ENCODE measurements at places on chromosomes 16 and 17.

GRCh38 chr17:1916316-1916715 is 86.5 kb downstream of the RPA1 start:
- no peak overlapping the region for H3K4me3 ChIP-seq
- DNase-seq, result no peak
- peaks cover 46% of the 10 kb centered on the region for H3K27me3 ChIP-seq

GRCh38 chr16:47424846-47425245 is 36.0 kb downstream of the ITFG1 start:
- H3K27me3 ChIP-seq, result no peaks in the 10 kb centered on the region
- H3K36me3 ChIP-seq, result peaks cover 12% of the 10 kb centered on the region
- no peak overlapping the region for H3K4me3 ChIP-seq

DNA sequence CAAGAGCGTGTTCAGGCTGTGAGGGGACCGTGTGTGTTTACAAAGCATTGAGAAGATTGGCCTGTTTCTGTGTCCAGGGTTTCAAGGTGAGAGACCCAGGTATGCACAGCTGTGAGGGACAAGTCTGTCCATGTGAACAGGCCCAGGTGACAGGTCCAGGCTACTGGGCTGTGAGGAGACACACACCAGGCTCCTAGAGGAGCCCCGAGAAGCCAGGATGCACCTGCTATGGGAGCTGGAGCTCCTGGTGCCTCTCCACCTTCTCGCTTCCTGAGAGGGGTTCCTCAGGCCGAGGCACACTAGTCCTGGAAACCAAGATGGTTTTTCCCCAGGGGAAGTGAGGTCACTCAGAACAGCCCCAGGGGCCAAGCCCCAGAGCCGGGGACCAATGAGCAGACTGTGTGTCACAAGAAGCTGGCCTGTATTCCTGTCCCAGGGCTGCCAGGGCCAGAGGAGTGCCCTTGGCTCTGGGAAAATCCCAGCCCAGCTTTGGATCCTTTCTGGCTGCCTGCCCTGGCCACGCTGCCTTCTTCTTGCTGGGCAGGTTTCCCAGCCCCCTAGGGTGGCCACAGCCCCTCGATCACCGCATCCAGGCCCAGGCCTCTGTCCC is 153.4 kb upstream of the PLCG2 start:
- peaks cover 17% of the 10 kb centered on the region for H3K36me3 ChIP-seq
- no peaks in the 10 kb centered on the region for H3K27me3 ChIP-seq
- no peak overlapping the region for H3K4me3 ChIP-seq
- peaks cover 21% of the 10 kb centered on the region for H3K4me1 ChIP-seq
- no peak overlapping the region for H3K27ac ChIP-seq
- DNase-seq, result no peak

- no peak for DNase-seq
- H3K27ac ChIP-seq, result no peak overlapping the region
- no peaks in the 10 kb centered on the region for H3K36me3 ChIP-seq
These were observed 28.3 kb upstream of the HOXB13 start for GRCh38 chr17:48756830-48757251.

GRCh38 chr17:73027130-73027741 is 65.3 kb downstream of the SLC39A11 start:
- no peaks in the 10 kb centered on the region for H3K36me3 ChIP-seq
- no peak for DNase-seq
- no peaks in the 10 kb centered on the region for H3K4me1 ChIP-seq
- H3K4me3 ChIP-seq, result no peak overlapping the region
- H3K27me3 ChIP-seq, result no peaks in the 10 kb centered on the region

All from thymus (tissue), 14 donors.